NAMALWA (cell line): ENCODE measurements at places on chromosomes 4 and X.

- no peak for DNase-seq
Observed at GRCh38 chrX:20672476-20672875, 405.8 kb upstream of the RPS6KA3 start.

DNA sequence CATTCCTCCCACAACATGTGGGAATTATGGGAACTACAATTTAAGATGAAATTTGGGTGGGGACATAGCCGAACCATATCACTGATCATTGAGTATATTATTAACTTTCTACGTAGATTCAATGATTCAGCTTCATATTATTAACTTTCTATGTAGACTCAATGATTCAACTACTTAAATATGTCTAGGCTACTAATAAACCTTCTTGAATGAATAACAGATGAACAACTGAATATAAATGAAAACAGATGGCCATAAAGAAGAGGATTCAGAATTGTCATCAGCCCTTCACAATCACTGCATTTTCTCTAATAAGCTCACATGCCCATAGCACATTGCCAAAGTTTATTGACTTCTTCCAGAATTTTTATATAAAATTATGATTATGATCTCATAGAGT lies 57.0 kb downstream of the CEP44 start:
- DNase-seq = no peak

DNA sequence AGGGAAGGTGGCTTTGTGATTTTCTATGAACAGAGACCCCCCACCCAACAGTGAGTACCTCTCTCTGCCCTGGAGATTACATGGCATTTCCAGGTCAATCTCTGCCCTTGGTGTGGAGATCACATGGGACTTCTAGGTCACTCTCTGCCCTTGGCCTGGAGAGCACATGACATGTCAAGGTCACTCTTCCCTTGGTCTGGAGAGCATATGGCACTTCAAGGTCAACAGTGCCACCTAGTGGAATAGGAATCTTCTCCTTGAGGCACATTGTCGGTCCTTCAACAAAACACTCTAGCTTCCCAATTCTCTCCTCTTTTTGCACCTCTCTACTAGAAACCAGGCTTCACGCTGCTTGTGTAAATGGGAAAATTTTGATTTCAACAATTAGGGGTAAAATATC lies 66.2 kb upstream of the TACR3 start:
- DNase-seq = peak; percentile 75

- DNase-seq = no peak
Observed at GRCh38 chrX:123277347-123277746, 93.3 kb downstream of the GRIA3 start.
